ENCODE measurements at places on chromosomes 2 and 18.

DNA sequence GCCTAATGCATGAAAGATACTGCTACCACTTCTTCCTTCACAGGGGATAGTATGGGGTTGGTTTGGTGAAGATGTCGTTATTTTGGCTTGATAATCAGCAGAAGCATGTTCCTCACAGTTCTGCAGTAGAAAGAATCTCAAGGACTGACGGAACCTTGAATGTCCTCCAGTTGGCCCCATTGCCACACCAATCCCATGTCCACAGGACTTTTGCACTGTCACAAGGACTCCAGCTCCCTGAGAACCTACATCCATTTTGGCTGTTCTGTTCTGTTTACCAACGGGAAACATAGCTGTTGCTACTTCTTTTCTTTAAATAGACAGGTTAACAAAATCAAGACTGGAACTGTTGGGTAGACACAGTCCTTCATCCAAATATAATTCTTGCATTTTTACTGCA lies 270.0 kb downstream of the SLC8A1 start:
- DNase-seq: no peak

- DNase-seq: no peak
Measured at GRCh38 chr2:12488352-12489318, 228.1 kb upstream of the TRIB2 start.

- peak; percentile 37 for DNase-seq
Measured at GRCh38 chr2:72745679-72746368, 80.0 kb downstream of the EXOC6B start.

DNA sequence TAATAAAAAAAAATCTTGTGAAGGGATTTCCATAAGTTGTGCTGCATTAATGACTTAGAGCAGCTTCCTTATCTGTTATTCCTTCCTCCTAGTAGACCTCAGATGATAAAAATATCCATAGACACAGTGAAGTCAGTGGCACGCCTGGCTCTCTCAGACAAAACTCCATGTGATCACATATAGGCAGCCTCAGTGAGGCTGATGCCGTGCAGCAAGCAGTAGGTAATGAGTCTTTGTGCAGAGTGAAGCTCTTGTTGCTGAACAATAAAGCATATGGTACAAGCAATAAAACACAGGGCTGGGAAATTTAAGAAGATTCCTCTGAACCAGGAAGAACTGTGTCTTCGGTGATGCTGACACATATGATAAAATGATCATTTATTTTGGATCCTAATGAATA lies 102.7 kb downstream of the CSRNP3 start:
- no peak for DNase-seq

DNA sequence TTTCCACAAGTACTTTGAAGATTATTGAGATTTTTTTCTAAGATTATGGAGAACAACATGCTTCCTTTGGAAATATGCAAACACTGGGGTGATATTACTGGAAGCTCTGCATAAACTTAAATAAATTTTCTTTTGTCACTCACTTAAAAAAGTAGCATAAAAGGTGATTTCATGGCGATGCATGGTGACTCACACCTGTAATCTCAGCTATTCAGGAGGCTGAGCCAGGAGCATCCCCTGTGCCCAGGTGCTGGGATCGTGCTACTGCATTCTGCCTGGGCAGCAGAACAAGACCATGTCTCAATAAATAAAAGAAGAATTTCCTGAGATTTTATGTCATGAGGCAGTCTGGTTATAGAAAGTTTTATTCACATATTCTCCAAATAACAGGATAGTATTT lies 679.1 kb upstream of the CDH2 start:
- no peak for DNase-seq

GRCh38 chr18:24910221-24910620 lies 441.7 kb downstream of the ZNF521 start:
- no peak for DNase-seq

DNA sequence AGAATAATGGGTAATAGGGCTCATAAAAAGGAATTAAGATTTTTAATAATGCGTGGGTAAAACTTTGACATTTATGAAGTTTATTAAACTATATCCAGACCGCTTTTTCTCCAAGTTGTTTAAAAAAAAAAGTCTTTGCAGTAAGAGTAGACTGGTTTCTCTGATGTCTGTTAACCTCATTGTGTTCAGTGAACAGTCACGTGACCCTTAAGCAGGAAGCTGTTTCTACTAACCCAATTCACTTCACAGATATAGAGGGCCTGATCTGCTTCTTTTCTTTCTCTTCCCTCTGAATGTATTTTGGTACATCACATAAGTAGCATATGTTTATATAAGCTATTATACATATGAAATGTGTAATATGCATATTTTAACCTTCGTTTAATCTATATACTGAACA lies 1011.3 kb upstream of the CELF4 start:
- DNase-seq: no peak

Measured in right renal cortex interstitium (tissue), 3 donors.